ENCODE measurements at places on chromosomes 16 and 17.

DNA sequence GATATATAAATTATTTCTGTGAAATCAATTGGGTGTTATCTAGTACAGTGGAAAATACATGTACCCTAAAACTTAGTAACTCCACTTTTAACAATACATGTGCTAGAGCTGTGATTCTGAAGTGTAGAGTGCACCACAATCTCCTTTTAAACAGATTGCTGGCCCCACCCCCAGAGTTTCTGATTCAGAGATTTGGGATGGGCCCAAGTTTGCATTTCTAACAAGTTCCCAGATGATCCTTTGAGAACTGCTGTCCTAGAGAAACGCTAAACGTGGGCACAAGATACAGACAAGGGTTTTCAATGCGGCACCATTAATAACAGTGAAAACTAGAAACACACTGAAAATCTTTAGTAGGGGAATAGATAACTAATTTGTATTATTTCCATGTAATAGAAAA is 49.2 kb downstream of the NXPH3 start:
- no peak for DNase-seq

GRCh38 chr17:52158450-52159042 is at the start of gene CA10:
Gene CA10 (minus strand): TSS chr17:52158714.
- no peak for DNase-seq

- no peak for DNase-seq
Observed at GRCh38 chr16:75017670-75018525, 19.1 kb downstream of the ZNRF1 start.

- no peak for DNase-seq
Observed at GRCh38 chr17:30520436-30520835, 43.2 kb downstream of the GOSR1 start.

DNA sequence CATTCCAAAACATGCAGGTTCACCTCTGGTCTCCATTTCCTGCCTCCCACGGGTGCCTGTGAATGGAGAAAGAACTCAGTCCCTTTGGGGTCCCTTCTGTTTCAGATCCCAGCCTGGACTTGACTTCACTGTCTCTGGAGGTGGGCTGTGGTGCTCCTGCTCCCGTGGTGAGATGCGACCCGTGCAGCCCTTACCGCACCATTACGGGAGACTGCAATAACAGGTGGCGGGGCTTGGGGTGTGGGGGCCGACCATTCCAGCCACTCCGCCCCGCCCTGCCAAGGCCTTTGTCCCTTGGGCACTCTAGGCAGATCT is 10.5 kb downstream of the LPO start:
- no peak for DNase-seq

GRCh38 chr17:10744501-10745000 is 14.7 kb upstream of the TMEM220 start:
- peak; percentile 23 for DNase-seq

- DNase-seq: no peak
Observed at GRCh38 chr16:3734758-3735221, 17.5 kb upstream of the TRAP1 start.

DNA sequence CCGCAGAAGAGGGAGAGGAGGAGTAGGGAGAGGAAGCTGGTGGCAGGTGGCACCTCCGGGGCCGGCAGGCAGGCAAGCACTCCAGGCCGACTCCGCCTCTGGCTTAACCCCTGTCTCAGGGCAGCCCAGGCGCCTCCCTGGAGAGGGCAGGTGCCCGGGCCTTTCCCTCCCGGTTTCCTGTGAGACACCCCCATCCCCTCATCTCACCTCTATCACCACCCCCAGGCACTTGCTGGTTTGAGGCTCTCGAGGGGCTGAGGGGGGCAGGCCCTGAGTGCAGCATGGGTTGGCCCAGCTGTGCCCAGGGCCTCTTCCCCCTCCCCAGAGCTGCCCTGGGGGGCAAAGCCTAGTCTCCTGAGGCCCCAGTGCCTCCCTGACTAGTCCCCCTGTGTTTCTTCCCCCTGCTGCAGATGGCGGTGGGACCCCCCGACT is 6.0 kb downstream of the DOC2A start:
- no peak for DNase-seq
